ENCODE measurements at places on chromosomes 16 and 17. TPM values are rescaled to one million over a fixed set of nuclear protein-coding genes. Genes with fewer than 3 reads are reported as not detected.

DNA sequence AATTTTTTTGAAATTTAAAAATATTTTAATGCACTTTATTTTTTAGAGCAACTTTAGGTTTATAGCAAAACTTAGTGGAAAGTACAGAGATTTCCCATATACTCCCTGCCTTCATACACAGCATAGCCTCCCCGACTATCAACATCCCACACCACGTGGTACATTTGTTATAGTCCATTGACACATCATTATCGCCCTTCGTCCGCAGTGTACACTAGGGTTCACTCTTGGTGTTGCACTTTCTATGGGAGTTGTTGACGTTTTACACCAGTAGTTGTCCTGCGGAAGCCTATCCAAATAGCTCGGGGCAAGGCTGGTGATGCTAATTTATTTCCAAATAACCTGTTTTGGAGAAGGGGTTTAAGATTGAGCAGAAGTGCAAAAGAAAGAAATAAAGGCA lies 52.6 kb downstream of the MYH3 start:
- DNase-seq = no peak

DNA sequence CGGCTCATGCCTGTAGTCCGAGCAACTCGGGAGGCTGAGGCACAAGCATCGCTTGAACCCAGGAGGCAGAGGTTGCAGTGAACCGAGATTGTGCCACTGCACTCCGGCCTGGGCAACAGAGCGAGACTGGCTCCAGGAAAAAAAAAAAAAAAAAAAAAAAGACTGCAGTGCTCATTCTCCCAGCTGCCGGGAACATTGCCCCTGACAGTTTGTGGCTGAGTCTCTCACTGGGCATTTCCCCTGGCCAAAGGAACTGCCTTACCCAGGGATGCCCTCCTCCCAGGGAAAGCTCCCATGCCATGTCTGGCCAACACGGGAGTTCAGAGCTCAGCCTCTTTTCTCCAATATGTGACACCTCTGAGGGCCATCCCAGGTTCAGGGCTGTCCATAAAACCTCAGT lies 21.3 kb upstream of the USP10 start:
- DNase-seq = no peak

- DNase-seq = no peak
Observed at GRCh38 chr17:1183171-1183873, 3.5 kb upstream of the ABR start.

GRCh38 chr17:74833501-74834377 lies 25.9 kb downstream of the GRIN2C start:
- DNase-seq = no peak

- no peak for DNase-seq
Observed at GRCh38 chr17:59501690-59502089, 63.7 kb upstream of the DHX40 start.

DNA sequence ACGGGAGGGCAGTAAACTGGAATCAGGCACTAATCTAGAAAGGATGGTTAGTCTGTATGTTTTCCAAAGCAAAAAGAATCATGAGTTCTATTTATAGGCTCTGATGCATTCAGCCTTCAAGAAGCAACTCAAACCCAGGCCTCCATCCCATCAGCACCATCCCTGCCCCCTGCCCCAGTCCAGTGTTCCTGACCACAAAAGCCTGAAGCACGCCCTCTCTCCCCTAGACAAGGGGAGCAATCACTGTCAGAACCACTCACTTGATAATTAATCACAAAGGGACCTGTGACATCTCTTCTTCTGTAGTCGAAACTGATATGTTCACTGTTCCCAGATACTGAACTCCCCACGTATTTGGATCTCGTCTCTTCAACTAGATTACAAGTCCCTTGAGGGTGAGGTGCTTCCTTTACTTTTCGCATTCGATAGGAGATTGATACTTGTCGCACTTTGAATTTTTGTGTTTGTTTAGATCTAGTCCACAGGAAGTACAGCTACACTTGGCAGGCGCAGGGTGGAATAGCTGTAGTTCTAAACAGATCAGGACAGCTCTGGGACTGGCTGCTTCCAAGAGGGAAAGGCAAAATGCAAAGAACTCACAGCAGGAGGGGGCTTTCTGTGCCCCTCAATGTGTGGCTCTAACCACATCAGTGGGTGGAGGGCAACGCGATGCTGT lies 36.4 kb upstream of the CCDC182 start:
- no peak for DNase-seq

DNA sequence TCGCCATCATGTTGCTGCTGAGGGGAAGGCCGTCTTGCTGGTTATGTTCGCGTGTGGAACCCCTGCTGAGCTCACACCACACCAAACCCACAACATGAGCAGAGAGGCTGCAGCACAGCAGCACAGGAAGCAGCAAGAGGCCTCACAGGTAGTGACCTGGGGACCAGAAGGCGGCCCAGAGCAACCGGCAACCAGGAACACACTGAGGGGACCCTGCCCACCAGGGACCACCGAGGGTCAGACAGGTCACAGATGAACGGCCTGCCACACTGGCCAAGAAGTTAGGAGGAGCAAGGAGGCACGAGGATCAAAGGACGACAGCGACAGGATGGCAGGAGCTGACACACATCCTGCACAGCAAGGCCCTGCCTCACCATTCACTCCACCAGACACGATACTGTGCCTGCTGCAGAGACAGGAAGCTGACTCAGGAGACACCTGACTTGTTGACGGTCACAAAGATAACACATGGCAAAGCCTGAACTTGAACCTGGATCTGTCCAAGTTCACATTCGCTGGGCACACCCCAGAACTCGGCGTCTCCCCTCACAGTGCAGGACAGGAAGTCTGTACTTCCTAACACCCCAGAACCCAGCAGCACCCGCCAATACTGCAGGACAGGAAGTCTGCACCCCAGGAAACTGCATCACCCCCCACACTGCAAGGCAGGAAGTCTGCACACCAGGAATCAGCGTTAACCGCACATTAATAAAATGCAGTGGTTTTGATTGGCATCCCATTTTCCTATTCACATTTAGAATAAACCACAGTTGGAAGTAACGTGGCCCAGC lies 98.5 kb downstream of the ZNF778 start:
- no peak for DNase-seq

DNA sequence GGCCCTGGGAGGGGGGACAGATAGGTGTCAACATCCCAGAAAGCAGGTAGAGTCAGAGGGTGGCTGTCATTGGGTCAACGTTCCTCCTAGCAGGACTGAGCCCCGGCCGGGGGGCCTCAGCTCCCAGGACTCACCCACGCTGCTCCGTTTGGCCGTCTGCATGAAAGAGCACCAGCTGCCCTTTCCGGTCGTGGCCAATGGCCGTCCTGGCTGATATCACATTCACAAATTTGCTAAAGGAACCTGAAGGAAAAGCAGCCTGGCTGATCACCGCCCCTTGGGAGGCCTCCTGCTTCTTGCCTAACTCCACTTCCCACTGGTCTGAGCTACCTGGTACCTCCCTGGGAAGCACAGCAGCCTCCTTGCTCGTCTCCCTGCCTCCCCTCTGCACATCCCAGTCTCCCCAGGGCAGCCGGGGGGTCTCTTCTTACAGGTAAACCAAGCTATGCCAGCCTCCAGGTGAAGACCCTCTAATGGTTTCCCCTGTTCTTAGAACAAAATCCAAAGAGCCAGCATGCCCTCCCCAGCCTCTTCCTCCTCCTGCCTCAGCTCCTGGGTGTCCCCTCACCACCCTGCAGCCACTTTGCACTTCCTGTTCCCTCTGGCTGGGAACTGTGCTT lies 3.4 kb downstream of the NAGPA start:
- no peak for DNase-seq

GRCh38 chr17:77697480-77698400 lies 260.8 kb upstream of the TNRC6C start:
- no peak for DNase-seq

DNA sequence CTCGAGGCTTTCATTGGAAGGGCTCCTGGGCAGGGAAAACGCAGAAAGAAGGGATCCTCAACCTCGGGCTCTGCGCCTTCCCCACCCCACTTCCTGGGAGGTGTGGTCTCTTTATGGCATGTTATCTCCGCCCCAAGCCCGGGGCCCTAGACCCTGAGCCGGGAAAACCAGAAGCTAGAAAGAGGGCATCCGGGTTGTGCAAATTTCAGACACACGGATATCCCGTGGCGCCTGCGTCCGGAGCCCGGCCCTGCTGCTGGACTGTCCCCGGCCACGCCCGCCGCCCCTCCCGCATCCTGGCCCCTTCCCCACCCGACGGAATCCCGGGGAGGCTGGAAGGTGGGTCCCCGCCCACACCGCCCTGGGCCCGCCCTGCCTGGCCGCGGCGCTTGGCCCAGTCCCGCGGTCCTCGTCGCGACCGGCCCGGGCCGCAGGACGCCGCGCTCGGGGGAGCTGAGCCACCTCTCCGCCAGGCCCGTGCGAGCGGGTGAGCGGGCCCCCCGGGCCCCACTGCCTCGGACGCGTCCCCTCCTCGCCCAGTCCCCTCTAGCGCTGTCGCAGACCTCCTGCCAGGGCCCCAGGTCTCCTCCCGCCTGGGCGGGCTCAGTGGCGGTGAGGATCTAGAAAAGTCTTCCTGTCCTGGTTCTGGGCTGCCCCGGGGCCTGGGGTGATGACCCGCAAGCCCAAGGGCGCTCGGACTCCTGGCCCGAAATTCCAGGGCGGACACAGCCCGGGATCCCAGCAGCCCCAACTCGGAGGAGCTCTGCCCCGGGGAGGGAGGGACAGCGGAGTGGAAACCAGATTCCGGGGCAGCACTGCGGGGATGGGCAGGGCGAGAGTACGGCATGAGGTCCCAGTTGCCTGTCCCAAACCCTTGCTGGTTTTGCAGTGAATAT lies at the start of gene SLC16A5:
Gene SLC16A5, plus strand, starts transcription at position 397 of the 896 bp plus-strand sequence. CDS start 5,683 bp downstream, outside the sequence.
- peak; percentile 46 for DNase-seq

DNA sequence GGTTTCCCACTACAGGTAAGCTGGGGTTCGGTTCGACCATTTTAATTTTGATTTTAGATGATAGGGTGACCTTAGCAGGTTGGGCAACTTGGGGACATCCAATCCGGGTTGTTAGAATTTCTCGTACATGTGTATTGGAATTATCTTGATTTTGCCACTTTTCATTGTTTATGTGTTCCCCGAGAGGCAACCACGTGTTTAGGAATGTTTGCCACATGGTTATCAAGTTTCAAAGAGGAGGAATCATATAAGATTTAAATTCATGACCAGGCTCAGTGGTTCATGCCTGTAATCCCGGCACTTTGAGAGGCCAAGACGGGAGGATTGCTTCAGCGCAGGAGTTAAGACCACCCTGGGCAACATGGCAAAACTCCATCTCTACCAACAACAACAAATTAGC lies 10.0 kb upstream of the SLC47A1 start:
- DNase-seq = no peak

DNA sequence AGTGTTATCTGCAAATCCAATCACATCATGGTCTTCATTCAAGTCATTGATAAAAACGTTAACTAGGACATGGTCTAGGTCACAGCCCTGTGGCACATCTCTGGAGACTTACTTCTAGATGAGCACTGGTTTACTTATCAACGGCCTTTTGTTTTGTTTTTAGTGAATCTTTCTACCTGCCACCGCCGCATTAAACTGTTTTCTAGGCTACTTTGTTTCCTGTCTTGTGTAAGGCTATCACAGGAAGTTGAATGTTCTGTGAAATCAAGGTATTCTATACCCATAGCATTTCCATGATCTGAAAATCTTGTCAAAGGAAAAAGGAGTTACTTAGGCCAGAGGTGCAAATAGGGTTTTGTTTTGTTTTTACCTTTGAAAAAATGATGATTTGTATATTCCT lies 26.9 kb downstream of the SOCS3 start:
- DNase-seq = no peak

DNA sequence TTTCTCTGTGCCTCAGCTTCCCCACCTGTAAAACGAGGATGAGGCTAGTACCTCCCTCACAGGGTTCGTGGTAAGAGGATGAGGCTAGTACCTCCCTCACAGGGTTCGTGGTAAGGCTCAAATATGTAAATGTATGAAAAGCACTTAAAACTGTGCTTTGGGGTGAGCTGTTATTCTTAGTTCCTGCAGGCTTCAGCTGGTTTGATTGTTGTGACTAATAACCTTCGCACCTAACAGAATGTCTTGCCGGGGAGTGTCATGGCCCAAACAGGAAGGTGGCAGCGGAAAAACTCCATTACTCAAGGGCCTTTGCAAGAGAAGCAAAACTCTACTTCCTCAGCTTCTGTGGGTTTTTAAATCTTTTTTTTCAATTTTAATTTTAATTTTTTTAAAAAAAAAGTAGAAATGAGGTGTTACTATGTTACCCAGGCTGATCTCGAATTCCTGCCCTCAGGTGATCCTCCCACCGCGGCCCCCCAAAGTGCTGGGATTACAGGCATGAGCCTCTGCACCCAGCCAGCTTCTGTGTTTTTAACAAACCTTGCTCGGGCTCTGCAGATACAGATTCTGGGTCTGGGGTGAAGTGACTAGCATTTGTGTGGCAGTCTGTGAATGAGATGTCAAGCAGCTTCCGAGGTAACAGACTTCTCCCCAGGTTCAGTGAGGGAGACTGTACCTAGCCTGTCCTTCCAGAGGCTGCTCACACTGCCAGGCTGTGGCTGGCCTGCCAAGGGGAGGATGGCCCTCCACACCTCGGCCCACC lies 103.0 kb downstream of the RAB11FIP4 start:
- no peak for DNase-seq

GRCh38 chr17:67863624-67864247 lies 38.4 kb downstream of the BPTF start:
- no peak for DNase-seq

DNA sequence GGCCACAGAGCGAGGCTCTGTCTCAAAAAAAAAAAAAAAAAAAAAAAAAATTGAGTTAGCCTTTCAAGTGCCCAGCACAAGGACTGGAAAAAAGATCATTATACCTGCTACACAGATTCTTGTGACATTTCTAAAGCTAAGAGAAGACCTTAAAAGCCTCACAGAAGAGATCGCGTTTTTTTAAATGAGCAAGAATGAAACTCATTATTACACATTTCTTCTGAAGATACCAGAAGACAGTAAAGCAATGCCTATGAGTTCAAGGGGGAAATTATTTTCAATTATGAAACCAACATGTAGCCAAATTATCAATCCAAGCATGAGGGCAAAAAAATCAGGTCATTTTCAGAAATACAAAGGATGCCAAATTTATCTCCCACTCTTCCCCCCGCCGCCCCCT lies 56.8 kb downstream of the MED13 start:
- no peak for DNase-seq

DNA sequence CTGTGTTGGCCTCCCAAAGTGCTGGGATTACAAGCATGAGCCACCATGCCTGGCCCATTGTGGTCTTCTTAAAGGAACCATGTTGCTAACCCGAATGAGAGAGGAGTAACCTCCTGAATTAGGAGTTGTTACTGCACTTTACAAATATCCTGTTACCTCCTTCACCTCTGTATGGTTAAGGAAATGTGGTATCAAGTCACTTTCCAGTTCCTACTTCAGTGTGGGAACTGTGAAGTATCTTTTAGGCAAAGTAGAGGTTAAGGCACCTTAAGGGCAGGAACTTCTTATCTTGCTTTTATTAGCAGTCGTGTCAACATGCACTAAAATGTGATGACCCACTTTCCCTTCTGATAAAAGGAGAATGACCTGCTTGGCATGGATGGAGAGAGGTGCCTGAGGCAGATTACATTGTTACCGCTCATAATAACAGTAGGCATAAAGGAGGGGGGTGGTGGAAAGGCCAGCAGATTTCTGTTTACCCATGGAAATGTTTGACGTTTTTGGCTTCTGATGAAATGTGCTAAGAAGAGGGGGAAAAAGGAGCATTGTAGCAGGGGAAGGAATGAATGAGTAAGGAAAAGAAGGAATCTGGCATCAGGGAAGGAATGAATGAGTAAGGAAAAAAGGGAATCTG lies 28.5 kb downstream of the FTO start:
- no peak for DNase-seq

GRCh38 chr17:65660947-65661346 lies 99.5 kb upstream of the AXIN2 start:
- no peak for DNase-seq

HS3ST6 gene
- not detected for total RNA-seq

HEATR9 gene
- total RNA-seq = not detected

HAS3 gene
- total RNA-seq = 2.6 TPM

LHX1 gene
- total RNA-seq = not detected

HSD3B7 gene
- total RNA-seq = 3.5 TPM

TBC1D3G gene
- total RNA-seq = not detected

DGKE gene
- 38.6 TPM for total RNA-seq

CCL14 gene
- not detected for total RNA-seq
